ENCODE measurements at places on chromosomes 5 and 9.

- DNase-seq: no peak
These were observed 338.8 kb downstream of the ARL15 start for GRCh38 chr5:53971551-53971950.

GRCh38 chr5:142544946-142545649 is 140.8 kb downstream of the FGF1 start:
- no peak for DNase-seq

- DNase-seq: no peak
These were observed 30.8 kb downstream of the LIX1 start for GRCh38 chr5:97111616-97112015.

DNA sequence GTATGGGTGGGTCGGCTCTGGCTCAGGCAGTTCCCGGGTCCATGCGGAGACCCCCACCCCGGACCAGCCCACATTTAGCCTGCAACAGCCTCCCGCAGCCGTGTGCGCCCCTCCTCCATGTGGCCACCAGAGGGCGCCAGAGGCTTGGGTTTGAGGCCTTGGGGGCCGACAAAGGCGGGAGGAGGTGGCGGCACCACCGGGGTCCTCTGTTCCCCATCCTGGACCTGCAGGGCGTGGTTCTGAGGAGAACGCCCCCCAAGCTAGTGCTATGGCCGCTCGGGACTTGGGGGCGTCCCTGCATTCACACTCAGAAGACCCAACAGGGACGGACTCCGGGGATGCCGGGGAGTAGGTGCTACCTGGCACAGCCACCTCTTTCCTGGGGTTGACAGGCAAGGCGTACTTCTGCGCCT is 16.5 kb downstream of the ASS1 start:
- DNase-seq: peak; percentile 61

GRCh38 chr5:142110046-142110531 is 1.5 kb downstream of the NDFIP1 start:
- DNase-seq: peak; percentile 68

DNA sequence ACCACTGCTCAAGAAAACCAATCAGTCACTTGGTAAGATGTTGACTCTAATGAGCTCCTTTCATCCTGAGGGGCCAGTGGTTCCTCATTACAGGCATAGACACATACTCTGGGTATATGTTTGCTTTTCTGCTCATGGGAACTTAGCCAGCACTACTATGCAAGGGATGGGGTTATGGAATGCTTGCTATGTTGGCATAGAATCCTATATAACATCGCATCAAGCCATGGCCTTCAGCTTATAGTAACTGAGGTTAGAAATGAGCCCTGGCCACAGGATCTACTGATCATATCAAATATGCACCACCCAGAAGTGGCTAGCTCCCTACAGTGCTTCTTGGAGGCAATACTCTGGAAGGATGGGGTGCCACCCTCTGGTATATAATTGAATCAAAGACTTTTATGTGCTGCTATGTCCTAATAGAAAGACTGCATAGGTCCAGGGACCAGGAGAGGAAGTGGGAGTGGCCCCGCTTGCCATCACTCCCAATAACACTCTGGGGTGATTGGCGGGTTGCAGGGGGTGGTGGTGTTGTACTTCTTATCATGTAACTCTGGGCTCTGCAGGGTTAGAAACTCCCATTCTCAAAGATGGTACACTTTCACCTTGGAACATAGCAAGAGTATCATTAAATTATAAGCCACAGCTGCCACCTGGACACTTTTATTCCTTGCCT is 70.3 kb downstream of the ZNF366 start:
- peak; percentile 36 for DNase-seq

GRCh38 chr9:68905129-68905528 is 108.8 kb downstream of the PRKACG start:
- no peak for DNase-seq

DNA sequence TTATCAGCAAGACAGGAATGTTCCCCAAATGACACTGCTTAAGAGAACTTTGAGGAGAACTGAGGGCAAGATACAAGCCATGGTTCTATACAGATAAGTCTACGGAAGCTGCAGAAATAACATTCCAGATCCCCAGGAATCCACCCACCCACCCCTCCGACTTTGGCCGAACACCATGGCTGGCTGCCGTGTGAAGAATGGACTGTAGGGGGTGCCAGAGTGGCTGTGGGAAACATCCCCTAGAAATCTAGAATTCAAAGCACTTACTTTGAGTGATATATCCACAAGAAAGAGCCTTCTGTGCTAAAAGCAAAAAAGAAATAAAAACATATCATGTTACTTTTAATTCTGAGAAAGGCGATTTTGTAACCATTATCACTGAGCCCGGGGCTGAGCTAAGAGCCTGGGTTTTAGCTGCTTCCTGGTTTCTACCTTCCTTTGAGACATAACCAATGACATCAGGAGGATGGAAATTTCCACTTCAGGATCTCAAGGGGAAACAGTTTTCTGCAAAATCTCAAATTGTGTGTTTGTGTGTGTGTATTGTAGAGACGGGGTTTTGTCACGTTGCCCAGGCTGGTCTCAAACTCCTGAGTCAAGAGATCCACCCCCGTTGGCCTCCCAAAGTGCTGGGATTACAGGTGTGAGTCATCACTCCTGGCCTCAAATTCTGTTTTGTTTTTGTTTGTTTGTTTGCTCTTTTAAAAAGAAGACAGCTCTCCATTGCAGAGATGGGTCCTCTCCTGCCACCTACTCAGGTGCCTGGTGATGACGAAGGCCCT is 36.4 kb downstream of the GGTA1 start:
- peak; percentile 44 for DNase-seq

- DNase-seq: no peak
These were observed 11.0 kb upstream of the GNPDA1 start for GRCh38 chr5:142023836-142024235.

- DNase-seq: no peak
These were observed 596 bp downstream of the TEK start for GRCh38 chr9:27109621-27110020.

GRCh38 chr5:129679671-129680070 is 68.2 kb upstream of the MINAR2 start:
- no peak for DNase-seq

DNA sequence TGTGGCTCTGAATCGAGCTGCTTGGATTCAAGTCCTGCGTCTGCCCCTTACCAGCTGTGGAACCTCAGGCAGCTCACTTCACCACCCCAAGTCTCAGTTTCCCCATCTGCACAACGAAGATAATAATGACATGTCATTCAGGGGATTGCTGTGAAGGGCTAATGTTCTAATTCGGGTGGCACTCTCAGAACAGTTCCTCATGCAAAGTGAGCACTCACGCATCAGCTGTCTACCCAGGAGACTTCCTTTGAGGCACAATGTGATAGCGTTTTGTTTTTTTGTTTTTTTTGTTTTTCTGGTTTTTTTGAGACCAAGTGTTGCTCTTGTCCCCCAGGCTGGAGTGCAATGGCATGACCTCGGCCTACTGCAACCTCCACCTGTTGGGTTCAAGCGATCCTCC is 56.4 kb downstream of the NTNG2 start:
- no peak for DNase-seq

- no peak for DNase-seq
These were observed 928.4 kb upstream of the WWC1 start for GRCh38 chr5:167363065-167363464.

DNA sequence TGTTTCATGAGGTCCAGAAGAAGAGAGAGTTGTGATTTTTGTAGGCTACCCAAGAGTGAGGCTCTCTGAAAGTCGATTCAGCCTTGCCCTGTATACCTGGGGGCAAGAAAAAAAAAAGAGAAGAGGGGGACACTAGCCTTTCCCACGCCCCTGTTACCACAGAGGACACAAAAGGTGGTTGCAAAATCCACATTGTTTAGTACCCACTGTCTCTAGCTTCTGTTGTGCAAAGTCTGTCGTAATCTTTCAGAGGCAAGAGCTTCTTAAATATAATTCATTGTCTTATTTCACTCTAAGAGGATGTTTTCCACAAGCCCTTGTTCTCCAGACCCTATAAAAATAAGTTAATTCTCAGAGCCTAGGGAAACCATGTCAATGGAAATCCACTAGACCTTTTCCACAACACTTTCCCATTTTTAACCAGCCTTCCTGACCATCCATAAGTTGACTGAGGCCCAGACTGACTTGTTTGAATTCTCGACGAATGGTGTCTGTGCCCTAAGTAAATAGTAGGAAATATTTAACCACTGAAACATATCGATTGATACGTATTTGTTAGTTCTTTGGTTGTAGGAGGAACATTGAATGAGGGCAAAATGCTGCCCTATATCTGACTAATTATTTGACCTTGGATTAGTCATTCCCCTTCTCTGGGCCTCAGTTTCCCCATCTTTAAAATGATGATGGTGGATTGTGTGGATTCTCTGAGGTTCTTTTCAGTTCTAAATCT is 182.7 kb downstream of the PAPPA start:
- peak; percentile 9 for DNase-seq

GRCh38 chr5:87770016-87770570 is 357.4 kb upstream of the CCNH start:
- no peak for DNase-seq

GRCh38 chr5:57315941-57316340 is 142.1 kb downstream of the GPBP1 start:
- DNase-seq: peak; percentile 34

- DNase-seq: no peak
These were observed 235.9 kb downstream of the SEC61B start for GRCh38 chr9:99457981-99458380.
